Type B pancreatic cell (in vitro differentiated cells): ENCODE measurements at places on chromosomes 4 and X.

DNA sequence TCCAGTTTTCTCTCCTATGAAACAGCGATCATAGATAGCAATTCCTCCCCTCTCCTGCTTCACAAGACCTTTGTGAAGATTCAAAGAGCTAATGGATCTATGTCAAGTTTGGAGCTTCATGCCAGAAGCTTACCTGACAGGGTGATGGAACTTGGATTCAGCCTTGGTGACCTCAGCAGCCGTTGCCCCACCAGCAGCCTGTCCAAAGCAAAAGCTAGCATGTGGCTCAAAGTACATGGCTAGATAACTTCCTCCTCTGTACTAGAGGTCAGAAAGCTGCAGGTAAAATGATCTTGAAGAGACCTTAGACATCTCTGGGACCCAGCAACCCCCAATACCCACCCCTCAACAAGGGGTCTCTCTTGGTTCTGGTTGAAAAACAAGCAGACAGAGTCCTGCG lies 1.8 kb downstream of the RIPPLY1 start:
- DNase-seq: no peak

GRCh38 chr4:2393353-2394270 lies 24.8 kb downstream of the ZFYVE28 start:
- no peak for DNase-seq

- DNase-seq: no peak
Observed at GRCh38 chr4:113998079-113998478, 18.6 kb upstream of the ARSJ start.

DNA sequence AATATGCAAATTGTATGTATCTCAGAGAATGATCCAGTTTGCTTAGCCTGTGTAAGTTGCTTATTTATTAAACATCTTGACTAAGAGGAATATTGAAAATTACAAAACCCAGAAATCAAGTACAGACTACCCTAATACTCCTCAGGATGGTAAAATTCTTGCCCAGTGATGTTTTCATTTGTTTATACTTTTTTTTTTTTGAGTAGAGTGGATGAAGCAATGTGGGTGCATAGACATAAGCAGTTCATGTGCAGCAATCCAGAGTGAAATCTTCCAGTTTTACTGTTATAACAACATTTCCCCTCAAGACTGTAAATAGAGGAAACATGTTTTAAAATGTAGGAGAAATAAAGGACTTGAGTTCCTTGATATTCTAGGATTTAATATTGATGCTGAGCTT lies 4.7 kb downstream of the GLRB start:
- DNase-seq: no peak

GRCh38 chrX:82648062-82648461 lies 860.0 kb upstream of the POU3F4 start:
- DNase-seq: no peak

DNA sequence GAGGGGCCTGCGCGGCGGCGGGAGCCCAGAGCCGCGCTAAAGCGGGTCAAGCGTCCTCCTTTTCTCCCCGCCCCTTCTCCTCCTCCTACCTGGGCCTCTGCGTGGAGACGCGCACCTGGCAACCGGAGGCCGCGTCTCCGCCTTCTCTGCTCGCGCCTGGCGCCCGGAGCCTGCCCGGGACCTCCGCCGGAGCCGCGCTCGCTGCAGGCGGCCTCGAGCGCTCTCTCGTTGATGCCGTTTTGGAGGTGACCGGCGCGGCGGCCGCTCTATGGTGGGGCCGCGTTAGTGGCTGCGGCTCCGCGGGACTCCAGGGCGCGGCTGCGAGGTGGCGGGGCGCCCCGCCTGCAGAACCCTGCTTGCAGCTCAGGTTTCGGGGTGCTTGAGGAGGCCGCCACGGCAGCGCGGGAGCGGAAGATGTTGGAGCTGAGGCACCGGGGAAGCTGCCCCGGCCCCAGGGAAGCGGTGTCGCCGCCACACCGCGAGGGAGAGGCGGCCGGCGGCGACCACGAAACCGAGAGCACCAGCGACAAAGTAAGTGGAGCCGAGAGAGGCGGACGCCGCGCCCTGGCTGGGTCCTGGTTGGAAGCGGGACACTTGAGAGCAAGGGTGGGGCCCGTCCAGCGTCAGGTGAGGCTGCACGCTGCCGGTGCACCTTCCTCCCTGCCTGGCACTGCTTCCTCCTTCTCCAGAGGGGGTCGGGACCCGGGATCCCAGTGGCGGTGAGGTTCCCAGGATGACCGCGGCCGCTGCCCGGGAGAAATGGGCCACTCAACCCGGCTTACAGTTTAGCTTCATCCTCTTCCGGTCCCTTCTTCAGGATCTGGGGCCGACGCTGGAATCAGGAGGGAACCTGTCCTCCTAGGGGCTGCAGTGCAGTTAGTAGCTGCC lies at the start of gene CDS1:
Gene CDS1 (plus strand): TSS at position 140 of the 888 bp plus-strand sequence. CDS start 275 bp downstream, at position 415.
- peak; percentile 69 for DNase-seq

DNA sequence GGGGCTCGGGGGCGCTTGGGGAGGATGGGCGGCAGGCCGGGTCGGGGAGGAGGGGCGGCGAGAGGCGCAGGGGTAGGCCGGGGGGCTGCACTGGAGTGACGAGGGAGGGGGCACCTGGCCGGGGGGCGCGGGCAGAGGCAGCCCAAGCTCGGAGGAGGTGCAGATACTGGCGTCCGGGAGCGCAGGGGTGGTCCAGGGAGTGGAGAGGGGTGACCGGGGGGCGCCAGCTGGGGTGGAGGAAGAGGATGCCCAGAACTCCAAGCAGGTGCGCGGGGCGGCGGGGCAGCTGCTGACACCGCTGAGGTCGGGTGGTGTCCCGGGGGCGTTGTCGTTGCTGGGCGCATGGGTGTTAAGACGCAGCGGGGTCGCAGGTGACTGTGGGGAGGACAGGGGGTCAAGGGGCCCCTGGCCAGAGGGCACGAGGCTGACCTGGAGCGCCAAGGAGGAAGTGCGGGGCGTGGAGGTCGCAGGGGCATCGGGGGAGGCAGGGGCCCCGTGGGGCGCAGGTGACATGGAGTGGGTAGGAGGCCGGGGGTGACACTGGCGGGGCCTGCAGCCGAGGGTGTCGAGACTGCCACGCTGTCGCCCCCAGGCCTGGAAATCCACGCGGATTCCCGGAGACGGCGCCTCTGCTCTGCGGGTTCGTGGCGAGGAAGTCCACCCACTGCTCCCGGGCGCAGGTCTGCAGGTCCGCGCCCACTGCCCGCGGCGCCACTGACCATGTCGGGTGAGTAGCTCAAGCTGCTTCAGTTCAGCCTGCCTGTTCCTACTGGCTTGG lies 928 bp downstream of the GYG2 start:
- DNase-seq: peak; percentile 64

- no peak for DNase-seq
Observed at GRCh38 chr4:32985256-32985655, 2265.1 kb downstream of the PCDH7 start.

DNA sequence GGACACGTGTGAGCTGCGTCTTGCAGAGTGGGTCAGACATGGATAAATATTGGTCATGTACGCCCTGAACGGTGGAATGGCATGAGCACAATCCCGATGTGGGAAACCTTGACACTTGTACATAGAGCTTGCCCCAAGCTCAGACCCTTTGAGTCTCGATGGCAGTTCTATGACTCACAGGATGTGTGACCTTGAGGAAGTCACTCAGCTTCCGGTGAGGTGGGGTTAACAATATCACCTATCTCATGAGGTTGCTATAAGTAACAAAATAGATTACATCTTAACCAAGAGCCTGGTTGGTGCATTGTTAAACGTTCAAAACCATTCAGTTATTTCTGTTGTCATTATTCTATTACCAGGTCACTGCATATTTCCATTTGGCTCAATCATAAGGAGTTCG lies 109.1 kb upstream of the TBL1X start:
- DNase-seq: no peak

GRCh38 chr4:89823416-89823815 lies 13.5 kb downstream of the SNCA start:
- DNase-seq: no peak

GRCh38 chr4:47668810-47669408 lies 169.0 kb downstream of the CORIN start:
- no peak for DNase-seq

- DNase-seq: no peak
Observed at GRCh38 chrX:9957743-9958142, 9.4 kb upstream of the CLDN34 start.

DNA sequence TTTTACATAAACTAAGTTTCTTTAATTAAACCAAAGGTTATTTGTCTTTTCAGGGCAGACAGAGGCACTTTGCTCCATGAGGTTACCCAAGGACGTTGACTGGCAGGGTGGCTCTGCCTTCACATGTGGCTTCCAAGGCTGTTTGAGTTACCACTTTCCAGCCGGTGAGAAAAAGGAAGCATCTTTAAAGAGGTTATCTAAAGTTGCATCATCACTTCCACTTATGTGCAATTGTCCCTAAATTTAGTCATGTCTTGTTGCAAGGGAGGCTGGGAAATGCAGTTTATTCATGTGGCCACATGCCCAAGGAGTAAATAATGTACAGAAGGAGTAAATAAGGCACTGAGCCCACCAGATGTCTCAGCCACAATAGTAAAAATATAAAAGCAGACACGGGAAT lies 29.0 kb upstream of the RAP1GDS1 start:
- no peak for DNase-seq

DNA sequence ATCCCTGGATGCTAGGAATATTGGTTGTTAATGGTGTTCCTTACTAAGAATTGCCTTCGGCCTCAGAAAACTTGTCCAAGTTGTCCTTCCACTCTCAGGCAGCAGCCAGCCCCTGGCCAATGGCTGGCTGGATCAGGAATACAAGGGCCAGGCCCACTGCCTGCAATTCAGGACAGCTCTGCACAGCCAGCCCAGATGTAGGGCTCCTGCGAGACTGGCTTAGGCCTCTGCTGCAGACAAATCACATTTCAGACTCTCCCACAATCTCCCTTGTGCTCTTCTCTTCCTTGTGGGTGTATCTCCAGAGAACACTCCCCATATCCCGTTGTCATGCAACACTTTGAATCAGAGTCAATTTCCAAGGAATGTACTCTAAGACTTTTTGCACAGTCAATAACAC lies 747.6 kb upstream of the FTHL17 start:
- no peak for DNase-seq

DNA sequence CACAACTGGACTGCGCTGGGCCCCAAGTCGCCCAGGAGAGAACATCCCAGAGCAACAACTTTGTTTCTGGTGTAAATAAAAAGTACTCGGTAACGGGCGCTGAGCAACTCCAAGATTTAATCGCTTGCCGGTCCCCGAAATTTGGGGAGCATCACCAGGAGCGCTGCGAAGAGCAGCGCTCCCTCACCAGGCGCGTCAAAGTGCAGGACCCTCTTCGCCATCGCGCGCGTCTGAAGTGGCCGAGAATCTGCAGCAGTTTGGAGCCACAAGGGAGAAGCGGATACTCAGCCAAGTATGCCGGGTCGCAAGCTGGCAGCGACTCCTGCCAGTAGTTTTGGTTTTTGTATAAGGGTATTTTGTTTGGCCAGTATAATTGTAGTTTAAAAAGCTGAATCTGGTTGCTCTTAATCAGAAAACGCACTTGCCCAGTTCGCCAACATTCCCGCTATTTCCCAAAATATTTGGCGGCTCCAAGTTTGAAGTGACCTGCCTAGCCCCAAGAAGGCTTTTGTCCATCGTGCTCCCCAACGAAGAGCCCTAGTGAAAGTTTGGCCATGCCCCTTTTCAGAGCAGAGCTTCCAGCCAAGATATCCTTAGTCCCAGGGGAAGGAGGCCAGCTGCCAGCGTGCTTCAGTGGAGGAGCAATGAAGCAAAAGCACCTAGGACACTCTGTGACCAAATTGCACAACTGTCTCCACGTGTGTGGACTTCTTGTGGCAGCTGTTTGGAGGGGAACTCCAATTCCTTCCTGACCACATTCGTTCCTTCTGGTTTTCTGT lies 557 bp upstream of the KDR start:
- DNase-seq: no peak

- no peak for DNase-seq
Observed at GRCh38 chr4:83716874-83717273, 181.0 kb downstream of the GPAT3 start.

GRCh38 chrX:68693481-68694434 lies 46.3 kb downstream of the STARD8 start:
- no peak for DNase-seq

DNA sequence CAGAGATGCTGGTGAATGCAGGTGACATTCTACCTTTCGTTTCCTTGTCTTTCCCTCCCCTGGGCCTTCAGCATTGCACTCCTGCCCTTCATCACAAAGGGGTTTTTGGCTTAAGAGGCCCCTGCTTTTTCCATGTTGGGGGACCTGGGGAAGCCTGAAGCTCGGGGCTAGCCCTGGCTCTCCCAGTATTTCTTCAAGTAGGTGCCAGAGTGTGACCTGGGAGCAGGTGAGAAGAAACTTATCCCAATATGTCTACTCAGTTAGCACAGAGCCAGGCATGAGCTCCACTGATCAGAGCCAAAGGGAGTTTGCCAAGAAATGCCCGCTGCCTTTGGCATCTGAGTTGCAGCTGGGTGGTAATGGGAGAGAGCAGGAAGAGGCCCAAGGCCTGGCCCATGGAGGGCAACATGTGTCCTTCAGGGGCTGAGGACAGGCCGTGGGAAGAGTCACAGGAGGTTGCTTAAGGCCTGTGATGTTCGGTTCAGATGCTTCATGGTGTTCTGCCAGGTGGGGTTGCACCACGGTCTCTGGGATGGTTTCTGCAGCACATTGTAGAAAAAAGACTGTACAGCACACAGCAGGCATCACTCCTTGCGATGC lies 7.6 kb downstream of the PRRG3 start:
- no peak for DNase-seq

DNA sequence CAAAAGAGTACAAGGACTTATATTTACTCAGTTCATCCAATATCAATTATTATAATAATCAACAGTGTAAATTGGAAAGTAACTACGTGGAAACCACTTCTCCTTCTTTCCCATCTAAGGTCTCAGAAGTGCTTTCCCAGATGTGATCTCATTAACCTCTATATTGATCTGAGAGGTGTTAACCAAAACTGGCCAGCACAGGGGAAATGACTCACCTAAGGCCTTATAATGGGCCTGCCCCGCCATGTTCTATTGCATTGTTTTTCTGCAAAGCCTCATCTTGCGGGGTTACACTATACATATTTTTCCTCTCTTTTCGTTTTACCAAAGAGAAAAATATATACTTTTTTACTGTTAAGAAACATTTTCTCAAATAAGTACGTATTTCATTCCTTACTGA lies 20.5 kb downstream of the RAB40A start:
- DNase-seq: no peak

DNA sequence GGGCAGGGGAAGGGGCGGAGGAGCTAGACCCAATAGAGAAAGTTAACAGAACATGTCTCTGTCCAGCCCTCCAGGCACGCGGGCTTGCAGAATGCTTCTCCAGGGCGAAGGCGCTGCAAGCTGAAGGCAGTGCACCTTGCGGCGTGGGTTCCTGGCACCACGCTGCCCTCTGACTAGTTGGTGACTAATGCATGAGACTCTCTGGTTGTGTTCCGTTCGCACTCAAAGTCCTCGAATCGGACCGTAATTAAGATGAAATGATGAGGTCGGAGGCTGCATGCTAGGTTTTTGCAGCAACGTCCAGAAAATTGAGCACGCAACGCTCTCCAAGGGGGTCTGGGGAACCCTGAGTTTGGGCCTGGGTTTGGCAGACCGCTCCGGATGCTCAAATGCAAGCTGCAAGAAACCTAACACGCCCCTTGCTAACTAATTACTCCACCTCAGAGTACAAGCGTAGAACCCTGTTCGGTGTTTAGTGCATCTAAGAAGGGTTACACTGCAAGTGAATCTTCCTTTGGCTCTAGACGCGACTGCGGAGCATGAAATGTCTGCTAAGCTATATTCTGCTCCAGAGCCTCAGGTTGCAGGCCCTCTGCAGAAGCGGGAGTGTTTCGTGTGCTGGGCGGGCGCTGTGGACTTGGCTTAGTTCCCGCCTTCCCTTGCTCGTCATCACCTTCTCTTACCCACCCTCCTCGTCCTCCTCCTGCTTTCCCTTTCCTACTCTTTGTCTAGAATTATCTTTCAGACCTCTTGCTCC lies 57.1 kb upstream of the NKAP start:
- DNase-seq: no peak

- DNase-seq: no peak
Observed at GRCh38 chrX:5113128-5113527, 1115.5 kb downstream of the NLGN4X start.
